HAP-1 (cell line): ENCODE measurements at places on chromosomes 3 and 15.

GRCh38 chr15:87858651-87859050 is 397.9 kb downstream of the NTRK3 start:
- DNase-seq: no peak

GRCh38 chr15:86526938-86527690 is 447.4 kb downstream of the AGBL1 start:
- DNase-seq: no peak

DNA sequence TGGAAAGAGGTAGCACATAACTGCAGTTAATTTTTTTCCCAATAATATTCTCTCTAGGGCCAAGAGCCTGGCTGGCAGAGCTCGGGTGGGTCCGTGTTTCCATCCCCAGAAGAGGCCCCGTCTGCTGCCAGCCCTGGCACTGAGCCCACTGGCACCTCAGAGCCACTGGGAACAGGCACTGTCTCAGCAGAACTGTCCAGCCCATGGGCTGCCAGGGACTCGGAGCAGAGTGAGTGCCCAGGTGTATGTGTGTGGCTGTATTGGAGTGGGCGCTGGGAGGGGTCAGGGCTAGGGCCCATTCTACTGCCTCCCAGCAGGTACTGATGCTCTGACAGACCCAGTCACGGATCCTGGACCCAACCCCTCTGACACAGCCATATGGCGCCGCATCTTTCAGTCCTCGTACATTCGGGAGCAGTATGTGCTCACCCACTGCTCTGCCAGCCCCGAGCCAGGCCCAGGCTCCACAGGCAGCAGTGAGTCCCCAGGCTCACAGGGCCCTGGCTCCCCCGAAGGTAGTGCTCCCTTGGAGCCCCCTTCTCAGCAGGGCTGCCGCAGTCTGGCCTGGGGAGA is 8.9 kb downstream of the VWA5B2 start:
- DNase-seq: no peak

DNA sequence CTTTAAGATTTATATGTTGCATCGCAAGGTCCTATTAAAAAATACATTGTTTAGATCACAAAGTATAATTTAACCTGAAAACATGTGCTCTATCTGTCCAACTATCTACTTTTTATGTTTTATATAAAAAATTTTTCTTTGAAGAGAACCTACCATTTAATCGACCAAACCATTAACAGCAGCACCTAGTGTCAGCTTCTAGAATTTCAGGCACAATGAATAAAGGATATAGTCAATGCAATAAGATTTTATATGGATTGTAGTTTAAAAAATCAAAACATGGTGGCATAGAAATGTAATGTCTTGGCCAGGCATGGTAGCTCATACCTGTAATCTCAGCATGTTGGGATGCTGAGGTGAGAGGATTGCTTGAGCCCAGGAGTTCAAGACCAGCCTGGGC is 313.7 kb downstream of the GAP43 start:
- DNase-seq: no peak

GRCh38 chr15:98954411-98954810 is 53.2 kb downstream of the PGPEP1L start:
- no peak for DNase-seq

- DNase-seq: peak; percentile 89
These were observed 77.9 kb upstream of the IGSF10 start for GRCh38 chr3:151538456-151539393.

DNA sequence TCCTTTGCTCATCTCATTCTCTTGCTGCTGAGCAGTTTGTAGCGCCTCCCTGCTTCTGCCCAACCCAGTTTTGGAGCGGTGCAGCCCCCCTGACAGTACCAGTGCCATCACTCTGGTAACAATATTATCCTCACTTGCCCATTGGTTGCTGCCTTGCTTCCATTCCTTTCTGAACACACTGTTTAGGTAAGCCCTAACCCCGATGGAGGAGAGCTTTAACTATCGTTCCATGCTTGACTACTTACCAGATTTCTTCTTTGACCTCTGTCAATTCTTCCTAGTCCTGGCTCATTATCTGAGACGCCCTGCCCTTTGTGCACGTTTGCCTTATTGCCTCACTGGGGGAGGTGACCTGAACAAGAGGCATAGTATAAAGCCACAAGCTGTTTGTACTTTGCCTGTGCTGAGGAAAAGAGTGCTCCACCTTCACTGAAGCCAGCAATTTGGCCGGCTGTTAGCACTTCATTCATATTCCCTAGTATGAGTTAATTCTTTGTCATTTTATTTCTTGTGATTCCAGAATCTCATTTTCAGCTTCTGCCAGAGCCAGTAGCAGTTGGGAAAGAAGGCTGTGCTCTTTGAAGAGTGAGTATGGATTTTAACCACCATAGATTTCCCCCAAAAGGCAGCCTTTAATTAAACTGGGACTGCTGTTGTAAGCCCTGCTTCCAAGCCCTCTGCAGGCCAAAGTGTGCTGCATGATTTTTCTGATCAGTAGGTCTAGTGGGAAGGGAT is 11.9 kb downstream of the ABHD6 start:
- DNase-seq: peak; percentile 29

- no peak for DNase-seq
These were observed 25.2 kb downstream of the GAP43 start for GRCh38 chr3:115648559-115648958.

DNA sequence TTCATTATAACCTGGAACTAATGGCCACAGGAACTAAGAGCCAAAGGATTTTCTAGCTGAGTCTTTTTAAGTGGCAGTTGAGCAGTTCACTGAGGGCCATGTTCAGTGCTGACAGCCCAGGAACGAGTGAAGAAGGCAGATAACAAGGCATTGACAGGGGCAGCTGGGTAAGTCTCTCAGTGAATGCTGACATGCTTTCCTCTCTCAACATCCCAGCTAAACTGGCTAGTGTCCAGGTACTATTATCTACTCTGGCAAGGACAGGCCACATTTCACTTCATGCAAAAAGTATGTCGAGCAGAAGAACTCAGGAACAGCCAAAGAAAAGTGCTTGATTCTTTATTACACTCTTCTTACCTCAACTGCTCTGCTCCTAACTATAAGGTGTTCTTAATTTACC is 515.9 kb downstream of the NLGN1 start:
- peak; percentile 15 for DNase-seq

DNA sequence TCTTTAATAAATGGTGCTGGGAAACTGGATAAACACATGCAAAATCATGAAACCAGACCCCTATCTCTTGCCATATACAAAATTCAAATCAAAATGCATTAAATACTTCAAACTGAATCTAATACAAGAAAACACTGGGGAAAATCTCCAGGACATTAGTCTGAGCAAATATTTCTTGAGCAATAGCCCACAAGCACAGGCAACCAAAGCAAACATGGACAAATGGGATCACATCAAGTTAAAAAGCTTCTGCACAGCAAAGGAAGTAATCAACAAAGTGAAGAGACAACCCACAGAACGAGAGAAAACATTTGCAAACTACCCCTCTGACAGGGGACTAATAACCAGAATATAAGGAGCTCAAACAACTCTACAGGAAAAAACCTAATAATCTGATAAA is 6.3 kb downstream of the ANKRD28 start:
- DNase-seq: no peak

- DNase-seq: no peak
These were observed 71.8 kb downstream of the SYN2 start for GRCh38 chr3:12076031-12076430.

- DNase-seq: no peak
These were observed 1.9 kb downstream of the P2RY12 start for GRCh38 chr3:151382671-151383070.

GRCh38 chr15:68833700-68834331 is 13.1 kb upstream of the ANP32A start:
- DNase-seq: no peak

- DNase-seq: peak; percentile 24
These were observed 43.6 kb downstream of the RASA2 start for GRCh38 chr3:141530415-141530768.

DNA sequence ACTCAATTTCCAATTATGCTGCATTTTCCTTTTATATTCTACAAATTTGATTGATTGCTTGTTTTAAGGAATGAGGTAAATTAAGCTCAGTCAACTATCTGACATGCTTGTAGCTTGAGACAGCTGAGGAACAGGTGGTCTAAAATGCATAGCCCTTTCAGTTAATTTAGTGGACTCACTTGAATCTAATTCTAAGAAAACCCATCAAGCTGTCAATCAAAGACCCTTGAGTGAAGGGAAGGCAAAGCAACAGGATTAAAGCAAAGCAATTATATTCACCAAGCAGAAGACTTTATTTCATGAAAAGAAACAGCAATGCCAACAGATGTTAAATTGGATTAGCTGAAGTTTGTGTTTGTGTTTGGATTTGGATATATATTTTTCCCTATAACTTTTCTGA is 228.5 kb downstream of the ARPP21 start:
- DNase-seq: no peak

- no peak for DNase-seq
These were observed 51.6 kb upstream of the CPOX start for GRCh38 chr3:98645039-98645438.

DNA sequence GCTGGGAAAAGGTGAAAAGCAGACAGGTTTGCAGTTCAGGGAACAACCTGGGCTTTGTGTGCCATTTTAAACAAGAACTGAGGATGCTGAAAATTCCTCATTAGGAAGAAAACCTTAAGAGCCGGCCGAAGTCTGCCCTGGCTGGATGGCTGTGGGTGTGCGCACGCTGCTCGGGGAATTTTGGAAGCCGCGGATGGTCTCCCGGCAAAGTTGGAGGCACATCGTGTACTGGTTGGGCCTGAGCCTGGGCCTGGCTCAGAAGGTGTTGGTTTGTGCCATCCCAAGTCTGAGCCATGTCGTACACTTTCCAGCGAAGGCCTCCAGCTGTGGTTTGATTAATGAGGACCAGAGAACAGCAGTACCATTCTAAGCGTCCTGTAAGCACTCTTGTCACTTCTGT is 188.2 kb downstream of the ATP10A start:
- DNase-seq: no peak

DNA sequence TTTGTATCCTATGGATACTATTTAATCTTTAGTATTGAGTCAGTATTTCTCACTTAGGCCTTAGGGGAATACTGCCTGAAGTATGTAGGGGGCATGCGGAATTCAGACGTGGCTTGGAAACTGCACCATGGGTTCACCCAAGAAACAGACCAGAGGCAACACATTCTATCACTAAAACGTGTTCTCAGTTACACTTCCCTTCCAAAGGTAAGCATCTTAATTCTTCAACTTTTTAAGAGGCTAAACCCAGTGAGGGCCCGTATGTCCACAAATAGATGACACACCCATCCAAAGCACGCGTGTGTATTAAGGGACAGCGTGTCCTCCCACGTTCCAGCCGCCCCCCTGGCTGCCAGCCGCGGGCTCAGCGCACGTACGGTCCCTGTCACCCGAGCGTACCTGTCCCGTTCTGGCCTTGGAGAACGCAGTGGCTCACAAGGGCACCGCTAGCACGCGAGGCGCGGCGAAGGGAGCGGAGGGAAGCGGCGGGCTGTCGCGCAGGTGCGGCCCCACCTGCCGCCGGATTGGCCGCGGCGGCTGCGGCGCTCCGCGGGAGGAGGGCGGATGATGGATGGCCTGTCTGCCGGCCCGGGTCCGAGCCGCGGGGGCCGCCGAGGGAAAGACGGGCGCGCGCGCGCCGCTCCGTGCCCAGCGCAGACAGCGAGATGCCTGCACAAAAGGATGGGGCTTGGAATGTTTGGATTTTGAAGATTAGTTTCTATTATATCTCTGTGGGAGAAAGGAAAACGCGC is 1003.9 kb upstream of the NR2F2 start:
- no peak for DNase-seq

GRCh38 chr15:92120094-92120795 is 266.7 kb downstream of the SLCO3A1 start:
- no peak for DNase-seq
